ENCODE measurements at places on chromosomes 4 and X.

GRCh38 chr4:112818594-112818965, 181.6 kb downstream of the LARP7 start:
- DNase-seq = no peak

DNA sequence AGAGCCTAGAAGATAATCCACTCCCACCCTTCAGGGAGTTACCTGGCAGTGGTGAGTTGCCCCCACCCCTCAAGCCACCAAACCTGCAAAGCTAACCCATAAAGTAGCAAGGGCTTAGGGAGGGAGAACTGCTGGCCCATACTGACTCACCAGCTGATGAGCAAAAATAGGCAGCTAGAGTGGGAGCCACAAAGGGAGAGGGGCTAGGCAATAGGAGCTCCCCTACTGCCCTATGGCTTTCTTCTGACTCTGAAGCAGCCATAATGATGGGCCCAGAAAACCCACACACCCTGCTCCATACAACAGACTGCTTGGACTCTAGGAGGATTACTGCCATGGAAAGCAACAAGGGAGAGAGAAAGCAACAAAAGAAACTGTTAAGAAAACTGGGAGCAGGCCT, 8.0 kb downstream of the SNX12 start:
- no peak for DNase-seq

DNA sequence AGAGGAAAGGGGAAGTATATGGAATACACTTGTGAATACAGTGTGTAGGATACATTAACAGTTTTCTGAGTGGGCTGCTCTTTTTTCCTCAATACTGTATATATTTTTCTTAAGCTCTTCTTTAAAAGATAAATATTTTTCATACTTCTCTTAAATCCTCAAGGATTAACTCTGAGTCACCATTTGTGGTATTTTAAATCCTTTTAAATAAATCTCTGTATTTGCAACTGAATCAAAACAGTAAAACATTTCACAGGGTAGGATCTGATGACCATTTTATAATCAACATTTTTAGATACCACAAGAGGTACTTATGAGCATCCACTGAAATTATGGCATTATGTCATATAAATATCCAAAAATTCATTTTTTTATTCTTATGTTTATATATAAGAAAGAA, 87.6 kb downstream of the GAB1 start:
- no peak for DNase-seq

DNA sequence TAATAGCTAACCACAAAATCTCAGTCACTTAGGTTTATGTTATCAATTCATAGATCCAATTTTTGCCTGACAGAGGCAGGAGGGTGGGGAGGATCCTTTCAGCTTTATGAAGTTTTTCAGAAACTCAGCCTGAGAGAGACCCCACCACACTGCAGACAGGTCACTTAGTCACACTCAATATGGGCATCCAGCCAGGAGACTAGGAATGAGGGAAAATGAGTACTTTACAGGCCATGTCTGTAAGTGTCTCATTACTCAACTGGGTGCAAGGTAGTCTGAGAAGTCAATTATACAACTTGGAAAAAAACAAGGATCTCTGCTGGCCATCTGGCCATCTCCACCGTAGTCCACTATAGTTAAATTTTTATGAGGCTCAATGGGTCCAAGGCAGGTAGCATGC, 365.9 kb downstream of the INPP4B start:
- no peak for DNase-seq

- no peak for DNase-seq
Observed at GRCh38 chrX:96985046-96985445, 101.3 kb downstream of the RPA4 start.

GRCh38 chr4:143076723-143077122, 108.0 kb upstream of the USP38 start:
- DNase-seq = no peak

GRCh38 chr4:71593311-71593710, 190.6 kb downstream of the GC start:
- DNase-seq = no peak

- DNase-seq = no peak
Observed at GRCh38 chr4:69524706-69525105, 29.0 kb upstream of the UGT2B4 start.

GRCh38 chr4:120472447-120473131, 405.9 kb upstream of the MAD2L1 start:
- no peak for DNase-seq

GRCh38 chrX:87727620-87728019, 210.0 kb downstream of the KLHL4 start:
- DNase-seq = no peak

GRCh38 chr4:32455231-32455630, 1735.1 kb downstream of the PCDH7 start:
- no peak for DNase-seq

- no peak for DNase-seq
Observed at GRCh38 chr4:174553031-174553430, 30.7 kb upstream of the HPGD start.

DNA sequence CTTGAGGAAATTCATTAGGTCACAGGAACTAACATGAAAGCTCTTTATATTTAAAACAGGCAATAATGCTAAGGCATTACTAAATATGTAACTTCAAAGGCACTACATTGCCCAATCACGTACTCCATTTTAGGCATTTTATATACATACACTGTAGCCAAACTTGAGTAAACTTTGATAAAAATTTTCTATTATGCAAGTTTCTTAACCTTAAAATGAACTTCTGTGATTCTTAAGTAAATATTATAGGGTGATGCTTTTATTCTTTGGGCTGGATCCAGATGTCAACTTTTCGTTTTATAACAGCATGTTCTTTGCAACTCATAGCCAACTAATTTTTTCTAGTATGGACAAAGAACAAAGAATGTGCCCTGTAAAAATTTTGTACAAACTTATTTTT, 28.3 kb upstream of the MAP9 start:
- no peak for DNase-seq

DNA sequence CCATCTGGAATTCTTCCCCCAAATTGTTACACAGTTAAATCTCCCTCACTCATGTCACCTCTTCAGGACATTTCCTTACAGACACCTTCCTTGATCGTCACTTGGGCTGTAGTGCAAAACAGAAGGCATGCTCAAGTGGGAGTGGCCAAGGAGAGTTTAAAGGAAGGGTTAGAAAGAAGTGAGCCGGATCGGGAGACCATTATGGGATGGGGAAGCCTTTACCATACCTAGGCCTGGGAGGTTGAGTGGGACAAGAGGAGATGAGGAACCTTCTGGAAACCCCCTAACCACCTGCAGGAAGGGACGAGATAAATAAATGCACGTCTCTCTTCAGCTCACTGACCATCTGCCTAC, 102.7 kb downstream of the UCHL1 start:
- DNase-seq = no peak

GRCh38 chr4:15110120-15110571, 107.9 kb downstream of the CPEB2 start:
- no peak for DNase-seq

Measured in activated CD8-positive, alpha-beta memory T cell treated with anti-CD3 and anti-CD28 coated beads for 48 hours (primary cell).